Left ventricle myocardium inferior (tissue), 1 donor: ENCODE measurements at places on chromosomes 5 and 9. TPM values are rescaled to one million over a fixed set of nuclear protein-coding genes. Genes with fewer than 3 reads are reported as not detected.
A peak's percentile ranks its signal among the peaks of the same experiment; 100 is the strongest.

ARHGEF28 gene
- 2.1 TPM for total RNA-seq

GRCh38 chr5:155029240-155029639 is 15.7 kb downstream of the KIF4B start:
- no peak overlapping the region for H3K4me3 ChIP-seq
- no peaks in the 10 kb centered on the region for H3K36me3 ChIP-seq
- DNase-seq = no peak
- H3K4me1 ChIP-seq = no peaks in the 10 kb centered on the region

- peak overlapping the region; percentile 48 for H3K4me3 ChIP-seq
- H3K27ac ChIP-seq = peak overlapping the region; percentile 51
- no peaks in the 10 kb centered on the region for H3K36me3 ChIP-seq
- peaks cover 19% of the 10 kb centered on the region for H3K4me1 ChIP-seq
- H3K27me3 ChIP-seq = peaks cover 5% of the 10 kb centered on the region
Observed at GRCh38 chr9:4762886-4763541, 22.0 kb upstream of the AK3 start.

DNA sequence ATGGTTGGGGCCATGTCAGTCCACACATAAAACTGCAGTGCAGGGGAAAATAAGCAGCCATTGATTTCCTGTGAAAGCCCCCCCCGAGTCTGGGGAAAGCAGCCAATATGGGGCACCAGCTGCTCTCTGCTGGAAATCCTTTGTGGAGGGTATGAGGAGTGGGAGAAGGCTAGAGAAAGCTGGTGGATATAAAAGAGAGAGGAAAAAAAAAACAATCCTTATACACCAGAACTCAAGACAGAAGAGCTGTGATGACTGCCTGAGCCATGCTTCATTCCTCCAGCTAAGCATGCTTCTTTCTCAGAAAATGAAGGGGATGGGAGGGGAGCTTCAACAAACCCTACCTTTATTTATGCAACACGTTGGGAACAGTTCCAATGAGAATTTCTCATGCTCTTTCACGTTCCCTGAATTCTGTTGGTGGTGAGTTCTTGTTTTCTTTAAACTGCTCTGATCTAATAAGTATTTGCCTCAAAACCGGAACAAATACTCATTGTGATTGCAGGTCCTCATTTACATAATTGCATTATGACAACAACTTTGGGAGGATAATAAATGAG is 688.0 kb upstream of the SEMA6A start:
- no peaks in the 10 kb centered on the region for H3K36me3 ChIP-seq
- no peaks in the 10 kb centered on the region for H3K27me3 ChIP-seq
- H3K4me1 ChIP-seq = no peaks in the 10 kb centered on the region
- no peak for DNase-seq

GRCh38 chr5:41148448-41148847 is 64.9 kb downstream of the C6 start:
- H3K4me3 ChIP-seq = no peak overlapping the region
- H3K36me3 ChIP-seq = peaks cover 33% of the 10 kb centered on the region
- no peak for DNase-seq
- no peak overlapping the region for H3K27ac ChIP-seq
- peaks cover 2% of the 10 kb centered on the region for H3K4me1 ChIP-seq

- no peaks in the 10 kb centered on the region for H3K36me3 ChIP-seq
- no peak overlapping the region for H3K4me3 ChIP-seq
- H3K27ac ChIP-seq = no peak overlapping the region
- H3K4me1 ChIP-seq = peaks cover 4% of the 10 kb centered on the region
- DNase-seq = peak; percentile 17
- H3K27me3 ChIP-seq = peaks cover 17% of the 10 kb centered on the region
Observed at GRCh38 chr5:101678481-101679193, 617.4 kb downstream of the SLCO4C1 start.

GRCh38 chr5:87541033-87541432 is 128.3 kb upstream of the CCNH start:
- H3K36me3 ChIP-seq = no peaks in the 10 kb centered on the region
- DNase-seq = peak; percentile 48
- H3K27me3 ChIP-seq = no peaks in the 10 kb centered on the region
